ENCODE measurements at places on chromosomes 13 and 19.

DNA sequence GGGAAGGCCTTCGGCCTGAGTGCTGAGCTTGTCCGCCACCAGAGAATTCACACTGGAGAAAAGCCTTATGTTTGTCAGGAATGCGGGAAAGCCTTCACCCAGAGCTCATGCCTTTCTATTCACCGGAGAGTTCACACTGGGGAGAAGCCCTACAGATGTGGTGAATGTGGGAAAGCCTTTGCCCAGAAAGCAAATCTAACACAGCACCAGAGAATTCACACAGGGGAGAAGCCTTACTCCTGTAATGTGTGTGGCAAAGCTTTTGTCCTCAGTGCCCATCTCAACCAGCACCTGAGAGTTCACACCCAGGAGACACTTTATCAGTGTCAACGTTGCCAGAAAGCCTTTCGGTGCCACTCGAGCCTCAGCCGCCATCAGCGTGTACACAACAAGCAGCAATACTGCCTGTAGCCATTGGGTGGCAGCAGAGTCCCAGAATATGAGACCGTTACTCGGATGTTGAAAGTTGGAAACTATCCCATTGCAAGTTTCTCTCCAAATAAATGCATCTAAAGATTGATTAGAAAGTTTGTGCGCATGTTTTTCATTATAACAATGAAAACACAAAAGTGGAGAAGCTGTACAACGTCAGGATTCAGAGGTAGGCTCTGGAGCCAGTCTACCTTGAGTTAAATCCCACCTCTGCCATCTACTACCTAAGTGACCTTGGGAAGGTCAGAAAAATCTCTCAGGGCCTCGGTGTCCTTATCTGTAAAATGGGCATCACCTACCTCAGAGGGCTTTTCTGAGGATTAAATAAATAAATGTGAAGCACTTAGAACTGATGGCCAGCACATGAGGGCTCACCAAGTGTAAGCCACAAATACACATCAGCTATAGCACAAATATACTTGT lies 21.1 kb downstream of the ZNF473 start:
- DNase-seq: peak; percentile 54

DNA sequence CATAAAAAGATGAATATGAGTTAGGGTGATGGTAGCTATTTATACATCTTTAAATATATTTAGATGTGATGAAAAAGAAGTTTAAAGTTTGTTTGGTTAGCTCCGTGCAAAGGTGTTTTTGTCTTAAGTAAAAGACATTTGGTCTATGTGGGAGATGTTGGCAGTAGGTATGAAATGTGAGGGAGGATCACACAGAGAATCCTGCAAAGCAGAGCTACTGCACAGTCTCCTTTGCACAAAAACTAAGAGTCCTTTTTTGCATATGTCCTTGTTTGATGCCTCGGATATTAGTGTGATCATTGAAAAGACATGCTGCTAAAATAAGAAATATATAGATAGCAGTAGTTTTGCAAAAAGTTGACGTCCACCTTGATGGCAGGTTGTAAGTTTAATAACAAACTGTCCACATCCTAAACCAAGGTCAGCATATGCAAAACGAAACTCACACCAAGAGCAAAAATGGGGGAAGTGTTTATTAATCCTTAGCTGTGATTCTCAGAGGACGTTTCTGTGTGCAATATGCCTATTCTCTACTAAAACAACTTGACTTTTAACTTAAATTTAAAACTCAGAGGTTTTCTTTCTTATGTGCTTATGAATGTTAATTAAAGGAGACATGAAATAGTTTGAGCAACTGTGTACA lies 870.1 kb downstream of the PCDH9 start:
- no peak for DNase-seq

GRCh38 chr19:7868671-7869452 lies 5.3 kb downstream of the PRR36 start:
- DNase-seq: peak; percentile 51

DNA sequence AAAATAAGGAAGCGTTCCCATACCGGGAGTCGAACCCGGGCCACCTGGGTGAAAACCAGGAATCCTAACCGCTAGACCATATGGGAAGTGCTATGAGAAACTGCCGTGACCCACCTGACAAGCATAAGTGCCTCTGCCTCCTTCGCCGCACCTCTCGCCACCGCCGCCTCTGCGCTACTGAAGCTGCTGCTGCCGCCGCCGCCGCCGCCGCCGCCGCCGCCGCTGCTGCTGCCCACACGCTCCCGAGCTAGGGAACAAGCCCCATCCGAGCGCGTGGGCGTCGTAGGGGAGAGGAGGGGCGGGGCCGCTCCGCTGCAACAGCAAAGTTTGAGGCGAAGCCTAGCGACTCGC lies 610 bp upstream of the WBP4 start:
- peak; percentile 69 for DNase-seq

- no peak for DNase-seq
Measured at GRCh38 chr19:46068345-46069258, 27.8 kb upstream of the IGFL4 start.

DNA sequence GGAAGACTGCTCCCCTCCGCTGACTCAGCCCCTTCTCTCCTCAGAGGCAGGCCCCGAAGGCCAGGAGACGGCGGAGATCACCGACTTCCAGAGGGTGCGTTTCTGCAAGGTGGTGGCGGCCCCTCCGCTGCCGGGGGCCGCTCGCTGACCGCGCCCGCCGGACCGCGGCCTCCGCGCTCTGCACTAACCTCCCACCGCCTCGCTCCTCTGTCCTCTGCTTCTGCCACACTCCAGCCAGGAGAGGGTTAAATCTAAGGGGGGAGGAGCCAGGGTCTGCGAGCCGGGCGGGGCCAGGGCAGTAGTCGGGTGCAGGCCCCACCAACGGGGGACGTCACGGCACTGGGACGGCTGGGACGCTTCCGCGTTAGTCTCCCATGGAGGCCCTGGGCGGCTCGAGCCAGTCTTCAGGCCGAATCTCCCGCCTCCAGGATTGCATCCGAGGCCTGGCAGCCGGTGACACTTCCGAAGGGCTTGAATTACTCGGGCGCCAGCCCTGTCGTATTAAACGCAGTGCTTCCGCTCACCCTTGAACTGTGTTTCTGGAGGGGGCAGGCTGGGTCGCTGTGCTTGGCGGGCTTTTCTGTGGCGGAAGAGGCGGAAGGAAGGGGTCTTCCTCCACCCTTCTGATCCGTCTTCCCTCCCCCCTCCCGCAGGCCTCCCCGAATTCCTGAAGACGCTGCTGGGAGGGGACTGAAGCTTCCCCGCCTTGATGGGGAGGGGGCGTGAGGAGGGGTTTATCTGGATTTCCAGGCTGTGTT lies 1.2 kb upstream of the INAFM1 start:
- peak; percentile 80 for DNase-seq

DNA sequence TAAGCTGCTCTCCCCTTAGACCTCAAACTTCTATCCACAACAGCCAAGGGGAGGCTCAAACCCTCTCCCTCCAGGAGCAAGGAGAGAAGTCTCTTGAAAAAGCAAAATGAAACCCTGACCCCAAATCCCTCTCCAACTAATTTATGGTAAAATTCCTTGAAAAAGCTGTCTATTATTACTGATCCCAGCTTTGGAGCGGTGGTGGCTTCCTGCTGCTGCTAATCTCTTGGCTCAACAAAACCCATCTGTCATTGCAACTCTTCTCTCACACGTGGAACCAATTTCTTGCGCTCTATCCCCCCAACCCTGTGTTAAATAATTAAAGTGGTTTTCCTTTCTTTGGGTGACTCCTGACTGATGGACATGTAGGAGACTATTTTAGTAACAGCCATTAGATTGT lies 64.1 kb upstream of the OXGR1 start:
- DNase-seq: no peak

DNA sequence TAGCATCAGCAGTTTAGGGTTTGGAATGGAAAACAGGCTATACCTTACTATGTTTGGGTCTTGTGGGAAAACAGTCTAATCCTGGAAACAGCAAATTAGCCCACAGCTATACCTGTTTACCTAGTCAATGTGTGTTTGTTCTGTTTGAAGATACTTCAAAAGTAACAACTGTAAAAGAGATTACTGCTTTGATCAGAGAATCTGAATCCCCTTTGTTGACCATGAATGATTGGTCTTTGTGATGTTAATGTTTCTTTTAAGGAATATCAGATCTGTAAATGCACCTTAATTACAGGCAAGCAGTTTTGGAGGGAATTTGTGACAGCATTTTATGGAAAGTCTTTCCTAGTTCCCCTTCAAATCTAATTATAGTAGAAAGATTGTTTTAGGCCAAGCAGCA lies 20.7 kb upstream of the KLF5 start:
- no peak for DNase-seq

GRCh38 chr19:1449467-1450442 lies at the start of gene APC2:
Gene APC2, plus strand, starts transcription at chr19:1450121. Its CDS starts 2,881 bp downstream, at chr19:1453002.
- no peak for DNase-seq

- no peak for DNase-seq
Measured at GRCh38 chr19:48490981-48491792, 20.4 kb downstream of the LMTK3 start.

DNA sequence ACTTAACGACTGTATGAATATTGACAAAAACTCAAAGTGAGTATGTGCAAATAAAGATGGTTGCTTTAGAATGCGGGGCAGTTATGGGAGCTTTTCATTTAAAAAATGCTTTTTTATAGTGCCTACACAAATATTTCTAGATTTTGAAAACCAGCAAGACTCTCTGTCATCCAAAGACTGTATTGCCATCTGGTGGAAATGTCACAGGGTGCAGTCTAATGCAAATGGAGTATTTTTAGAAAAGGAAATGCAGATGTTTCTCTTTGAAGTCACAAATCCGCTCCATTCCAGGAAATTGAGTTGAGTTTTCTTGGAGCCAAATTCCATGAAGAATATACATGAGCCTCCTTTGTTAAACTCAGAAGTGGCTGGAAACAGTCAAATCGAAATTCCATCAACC lies 2.3 kb upstream of the C1QTNF9B start:
- no peak for DNase-seq

DNA sequence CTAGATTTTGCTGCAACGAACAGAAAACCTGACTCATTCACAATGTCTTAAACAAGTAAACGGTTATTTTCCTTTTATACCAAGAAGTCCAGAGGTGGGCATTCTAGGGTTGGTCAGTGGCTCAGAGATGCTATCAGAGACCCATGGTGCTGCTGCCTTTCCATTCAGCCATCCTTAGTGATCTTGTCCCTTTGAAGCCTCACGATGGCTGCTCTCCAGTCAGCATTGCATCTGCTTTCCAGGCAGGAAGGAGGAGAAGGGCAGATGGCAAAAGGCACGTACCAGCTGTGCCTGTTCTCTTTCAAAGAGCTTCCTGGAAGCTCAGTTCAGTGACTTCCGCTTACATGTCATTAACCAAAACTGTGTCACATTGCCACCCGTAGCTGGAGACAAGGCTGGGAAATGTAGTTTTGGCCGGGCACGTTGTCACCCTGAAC lies 30.1 kb downstream of the WDFY2 start:
- DNase-seq: peak; percentile 9
